ENCODE measurements at places on chromosomes 3 and 15.
A peak's percentile ranks its signal among the peaks of the same experiment; 100 is the strongest.

DNA sequence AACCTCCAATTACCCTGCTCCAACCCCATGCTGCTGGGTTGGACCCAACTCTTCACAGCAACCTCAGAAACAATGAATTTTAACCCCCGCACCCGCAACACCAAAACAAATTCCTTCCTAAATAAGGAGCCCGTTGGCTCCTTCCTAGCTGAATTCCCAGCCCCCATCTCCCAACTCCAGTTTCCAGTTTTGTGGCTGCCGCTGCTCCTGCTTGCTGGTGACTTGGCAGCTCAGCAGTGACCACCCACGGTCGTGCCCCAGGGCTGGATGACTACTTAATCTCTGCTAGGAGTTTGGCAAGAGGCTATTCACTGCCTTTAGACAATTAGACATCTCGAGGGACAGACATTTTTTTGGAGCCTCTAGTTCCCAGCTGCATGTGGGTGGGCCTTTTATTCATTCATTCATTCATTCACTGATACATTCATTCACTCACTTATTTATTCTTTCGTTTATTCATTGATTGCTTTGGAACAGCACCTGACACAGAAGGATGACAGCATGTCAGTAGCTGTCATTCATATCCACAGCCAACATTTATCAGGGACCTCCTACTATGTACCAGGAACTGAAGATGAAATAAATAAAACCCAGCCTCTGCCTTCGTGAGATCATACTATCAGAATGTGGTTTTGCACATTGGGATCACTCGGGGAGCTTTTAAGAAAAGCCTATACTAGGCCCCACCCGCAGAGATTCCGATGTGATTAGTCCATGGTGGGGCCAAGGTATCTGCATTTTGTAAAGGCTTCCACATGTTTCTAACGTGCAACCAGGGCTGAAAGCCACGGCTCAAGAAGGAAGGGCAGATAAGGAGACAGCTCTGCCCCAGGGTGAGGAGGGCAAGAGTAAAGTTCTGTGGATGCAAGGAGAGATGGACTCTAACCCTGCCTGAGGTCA, 256.5 kb downstream of the SHQ1 start:
- DNase-seq = peak; percentile 69

- DNase-seq = no peak
Observed at GRCh38 chr3:61936344-61936937, 375.1 kb downstream of the PTPRG start.

DNA sequence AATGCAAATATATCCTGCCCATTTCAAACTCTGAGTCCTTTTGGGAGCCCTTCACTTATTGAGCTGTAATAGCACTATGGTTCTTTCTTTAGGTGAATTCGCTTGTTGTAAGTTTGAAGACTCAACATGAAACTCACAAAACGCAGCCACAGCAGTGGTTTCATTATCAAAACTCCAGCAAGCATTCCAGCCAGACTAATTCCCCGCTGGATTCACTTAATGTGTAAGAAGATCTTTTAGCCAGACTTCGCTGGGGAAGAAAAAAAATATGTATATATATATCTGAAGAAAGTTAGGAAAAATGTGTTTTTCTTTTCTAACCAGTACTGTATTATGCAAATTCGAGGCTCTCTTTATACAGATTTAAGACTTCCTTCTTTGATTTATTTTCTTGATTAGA, 241.1 kb downstream of the WNT5A start:
- DNase-seq = no peak

GRCh38 chr3:114394551-114394950, 100.7 kb downstream of the TIGIT start:
- no peak for DNase-seq

- DNase-seq = no peak
Observed at GRCh38 chr15:77507143-77507897, 86.6 kb downstream of the HMG20A start.

GRCh38 chr3:100157685-100158084, 43.4 kb upstream of the FILIP1L start:
- DNase-seq = no peak

GRCh38 chr15:41160639-41161315, 44.7 kb upstream of the INO80 start:
- DNase-seq = no peak

- no peak for DNase-seq
Observed at GRCh38 chr3:30617653-30618052, 11.3 kb downstream of the TGFBR2 start.

DNA sequence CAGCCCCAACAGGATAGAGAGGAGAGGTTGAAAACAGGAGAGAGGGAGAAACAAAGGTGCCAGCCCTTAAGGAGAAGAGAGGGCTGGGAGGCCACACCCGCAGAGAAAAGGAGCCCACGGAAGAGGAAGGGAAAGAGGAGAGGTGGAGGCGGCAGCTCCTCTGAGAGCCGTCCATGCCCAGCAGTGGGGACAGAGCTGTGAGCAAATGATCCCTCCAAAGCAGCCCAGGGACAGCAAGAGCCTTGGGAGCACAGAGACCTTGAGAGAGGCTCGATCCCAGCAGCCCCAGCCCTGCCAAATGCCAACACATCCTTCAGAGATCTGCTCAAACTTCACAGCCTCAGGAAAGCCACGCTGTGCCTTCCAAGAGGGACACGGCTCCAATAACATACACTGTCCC, 66.7 kb upstream of the CORO2B start:
- no peak for DNase-seq

- DNase-seq = no peak
Observed at GRCh38 chr3:187746059-187746441, 782 bp upstream of the BCL6 start.
